CD4-positive, alpha-beta T cell treated with Interferon gamma for 1 hour (primary cell): ENCODE measurements at places on chromosomes 4 and X.

DNA sequence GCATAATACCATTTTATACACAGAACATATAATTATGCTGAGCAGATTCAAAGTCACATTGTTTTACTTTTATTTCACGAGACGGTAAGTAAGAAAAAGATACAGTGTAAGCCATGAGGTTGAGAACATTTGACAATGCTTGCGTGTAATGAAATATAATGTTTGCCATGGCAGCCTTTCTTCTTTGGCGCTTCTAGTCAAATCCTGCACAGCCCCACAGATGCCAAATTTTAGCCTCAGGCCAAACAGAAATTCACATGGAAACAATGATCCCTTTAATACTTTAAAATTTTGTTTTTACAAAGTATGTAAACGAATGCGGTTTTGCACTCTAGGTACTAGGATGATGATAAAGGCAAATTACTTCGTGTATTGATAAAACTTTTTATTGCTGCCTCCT is 502.7 kb upstream of the SMIM31 start:
- no peak for DNase-seq

DNA sequence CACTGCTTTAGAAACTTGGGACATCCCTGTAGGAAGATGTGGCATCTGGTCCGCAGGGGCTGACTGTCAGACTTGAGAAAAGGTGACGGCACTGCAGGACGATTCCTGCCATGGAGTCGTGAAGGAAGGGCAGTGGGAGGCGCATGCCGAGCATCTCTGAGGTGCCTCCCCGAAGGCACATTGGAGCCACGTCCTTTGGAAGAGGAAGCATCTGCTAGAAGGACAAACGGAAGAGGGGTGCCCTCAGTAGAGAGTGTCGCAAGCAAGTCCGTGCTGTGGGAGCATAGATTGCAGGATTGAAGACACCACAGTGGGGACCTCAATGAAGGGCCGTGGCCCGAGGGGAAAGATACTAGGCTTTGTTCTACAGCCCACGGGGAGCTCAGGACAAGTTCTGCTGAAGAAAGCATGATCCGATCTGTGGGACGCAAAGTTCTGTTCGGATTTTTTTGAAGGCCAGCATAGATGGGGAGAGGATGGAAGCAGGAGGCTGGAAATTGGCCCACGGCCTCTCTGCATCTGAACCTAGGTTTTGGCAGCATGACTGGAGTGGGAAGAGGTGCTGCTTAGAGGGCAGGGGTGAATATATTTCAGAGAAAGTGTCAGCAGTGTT is 24.2 kb upstream of the HELT start:
- no peak for DNase-seq

DNA sequence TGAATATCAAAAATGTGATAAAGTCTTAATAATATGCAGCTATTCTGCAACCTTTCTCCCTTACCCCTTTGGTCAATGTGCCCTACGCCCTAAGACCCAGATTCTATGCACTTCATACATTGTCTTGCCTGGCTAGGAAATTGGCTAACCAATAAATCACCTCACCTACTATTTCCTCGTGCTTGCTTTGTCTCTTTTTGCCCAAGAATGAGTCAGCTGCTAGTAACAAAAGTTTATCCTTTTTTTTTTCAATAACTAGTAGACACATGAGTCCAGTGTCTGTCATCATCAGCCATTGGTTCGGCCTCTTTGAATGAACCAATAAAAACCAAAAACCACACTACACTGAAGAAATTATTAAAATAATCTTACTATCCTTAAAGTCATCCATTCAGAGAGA is 387.1 kb downstream of the PPP3CA start:
- no peak for DNase-seq

DNA sequence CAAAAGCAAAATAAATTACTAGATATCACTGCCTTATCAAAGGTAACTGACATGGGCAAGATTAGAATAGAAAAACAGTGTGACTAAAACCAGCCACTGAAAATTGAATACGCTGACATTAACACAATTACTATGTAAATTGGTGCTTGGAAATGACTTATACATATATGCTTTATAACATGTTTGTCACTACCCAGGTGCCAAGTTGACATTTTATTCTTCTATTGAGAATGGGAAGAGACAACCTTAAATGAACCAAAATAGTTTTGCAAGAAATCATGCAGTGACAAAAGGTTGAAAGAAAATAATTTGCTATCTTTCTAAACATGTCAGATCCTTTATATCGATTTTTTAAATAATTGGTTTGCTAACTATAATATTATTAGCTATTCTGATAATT is 510.1 kb downstream of the GALNTL6 start:
- DNase-seq: no peak

GRCh38 chr4:70681704-70682103 is 6.6 kb upstream of the UTP3 start:
- no peak for DNase-seq

DNA sequence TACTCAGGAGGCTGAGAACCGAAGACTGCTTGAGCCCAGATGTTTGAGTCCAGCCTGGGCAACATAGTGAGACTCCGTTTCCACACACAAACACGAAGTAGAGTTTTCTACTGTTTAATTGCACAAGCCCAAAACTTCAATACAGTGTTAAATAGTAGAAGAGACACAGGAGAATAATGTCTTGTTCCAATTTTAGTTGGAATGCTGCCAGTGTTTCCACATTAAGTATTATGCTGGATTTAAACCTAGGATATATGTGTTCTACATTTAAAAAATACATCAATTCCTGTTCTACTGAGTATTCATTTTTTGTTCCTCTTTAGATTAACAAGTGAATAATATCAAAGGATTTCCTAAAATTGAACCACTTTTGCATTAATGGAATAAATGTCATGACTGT is 91.3 kb downstream of the LCORL start:
- DNase-seq: no peak

- no peak for DNase-seq
Observed at GRCh38 chr4:24322511-24322910, 261.8 kb downstream of the DHX15 start.

DNA sequence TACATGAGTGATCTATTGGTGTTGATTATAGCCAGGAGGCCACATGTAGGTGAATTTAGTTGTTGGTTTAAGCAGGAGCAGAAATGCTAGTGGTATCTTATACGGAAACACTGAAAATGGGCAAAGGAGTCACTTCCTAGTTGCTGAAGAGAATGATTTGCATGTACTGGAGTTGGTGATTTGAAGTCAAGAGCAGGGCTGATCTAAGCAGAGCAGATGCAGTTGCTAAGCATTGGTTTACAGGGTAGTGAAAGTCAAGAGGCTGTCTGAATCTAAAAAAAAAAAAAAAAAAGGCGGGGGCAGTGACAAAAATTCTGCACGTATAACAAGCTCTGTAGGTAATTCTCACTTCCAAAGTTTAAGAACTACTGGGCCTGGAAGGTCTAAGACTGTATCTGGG is 90.4 kb upstream of the HPRT1 start:
- DNase-seq: peak; percentile 9

GRCh38 chr4:4724321-4724720 is 135.1 kb upstream of the MSX1 start:
- DNase-seq: no peak

GRCh38 chr4:52260514-52261210 is 209.6 kb downstream of the SPATA18 start:
- DNase-seq: no peak
